ENCODE measurements at places on chromosomes 4 and X.

- no peak for DNase-seq
Observed at GRCh38 chr4:14915018-14915417, 87.3 kb upstream of the CPEB2 start.

DNA sequence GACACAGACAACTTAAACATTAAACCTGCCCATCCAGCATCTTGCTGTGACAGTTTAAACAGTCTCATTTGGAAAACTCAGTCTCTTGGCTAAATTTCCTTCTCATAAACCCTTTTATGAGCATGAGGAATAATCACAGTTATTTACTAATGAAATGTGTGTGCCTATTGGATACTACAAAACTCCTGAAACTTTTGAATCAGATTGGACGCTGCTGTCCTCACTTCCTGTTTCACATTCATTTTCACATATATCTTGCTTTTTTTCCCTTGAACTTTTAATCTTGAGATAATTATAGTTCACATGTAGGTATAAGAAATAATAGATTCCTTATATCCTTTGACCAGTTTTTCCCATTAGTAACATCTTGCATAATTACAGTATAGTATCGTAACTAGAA lies 111.7 kb downstream of the CDKL5 start:
- no peak for DNase-seq

GRCh38 chr4:3016961-3017360 lies 53.6 kb downstream of the GRK4 start:
- DNase-seq = no peak

- no peak for DNase-seq
Observed at GRCh38 chrX:16185725-16186136, 18.4 kb downstream of the MAGEB17 start.

GRCh38 chr4:74292111-74292870 lies 16.0 kb upstream of the EPGN start:
- no peak for DNase-seq

DNA sequence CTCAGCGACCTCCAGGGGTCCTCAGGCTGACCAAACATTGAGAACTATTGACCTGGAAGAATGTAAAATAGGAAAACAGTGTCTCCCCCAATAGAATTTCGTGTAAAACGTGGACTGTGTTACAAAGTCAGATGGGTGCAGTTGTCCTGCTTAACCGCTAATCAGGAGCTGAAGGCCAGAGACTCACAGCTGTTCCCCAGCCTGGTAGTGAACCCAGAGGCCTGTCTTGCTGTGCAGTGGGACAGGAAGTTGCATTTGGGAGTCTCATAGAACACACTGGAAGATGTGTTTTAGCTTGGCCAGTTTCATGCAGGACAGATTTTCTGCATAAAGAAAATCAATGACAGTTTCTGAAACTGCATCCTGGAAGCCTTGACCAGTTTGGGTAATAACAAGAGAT lies 151.5 kb downstream of the PTTG2 start:
- no peak for DNase-seq

DNA sequence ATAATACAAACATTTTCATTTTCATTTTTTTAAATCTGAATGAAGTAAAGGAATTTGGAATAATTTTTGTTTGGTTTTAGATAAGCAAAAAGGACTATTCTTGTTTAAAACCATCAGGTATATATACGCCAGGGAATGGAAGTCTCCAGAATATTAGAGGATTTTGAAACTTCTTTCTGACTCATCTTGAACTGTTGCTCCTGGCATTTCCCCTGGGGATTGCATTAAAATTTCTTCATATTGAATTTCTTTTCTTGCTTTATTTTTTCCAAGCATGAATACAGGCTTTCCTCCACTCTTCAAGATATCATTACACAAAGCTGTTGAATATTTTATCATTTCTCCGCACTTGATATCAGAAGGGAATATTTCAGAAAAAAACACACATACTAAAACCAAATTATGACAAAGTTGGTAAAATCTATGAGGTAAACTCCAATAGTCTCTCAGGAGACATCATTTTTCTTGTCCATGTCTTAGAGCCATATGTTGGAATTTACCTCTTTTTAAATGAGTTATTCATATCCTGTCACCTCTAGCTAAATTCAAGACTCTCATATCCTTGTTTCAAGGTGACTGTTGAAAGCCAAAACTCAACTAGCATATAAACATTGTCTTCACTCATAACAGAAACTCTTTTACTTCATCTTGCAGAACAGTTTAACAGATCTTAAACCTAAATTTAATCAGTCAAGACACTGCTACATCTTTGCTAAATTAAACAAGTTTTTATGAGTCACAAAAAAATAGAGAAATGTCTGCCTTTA lies 20.7 kb upstream of the CSN1S1 start:
- no peak for DNase-seq

DNA sequence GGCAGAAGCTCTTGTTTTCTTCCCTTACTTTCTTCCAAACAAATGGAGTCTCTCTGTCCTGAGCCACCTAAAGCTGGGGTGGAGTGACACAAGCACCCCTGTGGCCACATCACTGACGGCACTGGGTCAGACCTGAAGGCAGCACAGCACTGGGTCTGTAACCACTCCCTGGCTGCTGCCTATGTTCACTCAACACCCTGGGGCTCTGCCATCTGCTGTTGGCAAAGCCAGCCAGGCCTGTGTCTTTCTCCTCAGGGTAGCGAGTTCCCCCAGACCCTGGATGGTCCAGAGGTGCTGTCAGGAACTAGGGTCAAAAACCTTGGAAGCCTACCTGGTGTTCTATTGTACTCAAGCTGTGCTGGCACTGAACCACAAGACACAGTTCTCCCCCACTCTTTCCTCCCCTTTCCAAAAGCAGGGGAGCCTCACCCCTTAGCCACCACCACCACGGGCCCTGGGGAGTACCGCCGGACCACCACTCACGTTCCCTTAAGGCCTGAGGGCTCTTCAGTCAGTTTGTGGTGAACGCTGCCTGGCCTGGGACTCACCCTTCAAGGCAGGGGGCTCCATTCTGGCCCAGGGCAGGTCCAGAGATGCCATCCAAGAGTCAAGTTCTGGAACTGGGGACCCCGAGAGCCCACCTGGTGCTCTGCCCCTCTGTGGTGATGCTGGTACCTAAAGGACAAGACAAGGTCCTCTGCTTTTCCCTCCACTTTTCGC lies 31.5 kb downstream of the TMEM271 start:
- DNase-seq = no peak

GRCh38 chr4:98996056-98996764 lies 689 bp downstream of the METAP1 start:
- peak; percentile 30 for DNase-seq

- DNase-seq = no peak
Observed at GRCh38 chr4:94642561-94642866, 115.2 kb upstream of the BMPR1B start.

- no peak for DNase-seq
Observed at GRCh38 chrX:130171446-130172126, at the start of gene RAB33A. Gene RAB33A (plus strand): TSS chrX:130171962. CDS start chrX:130172063, 101 bp downstream.

GRCh38 chr4:152172146-152172545 lies 363.7 kb downstream of the FBXW7 start:
- no peak for DNase-seq

DNA sequence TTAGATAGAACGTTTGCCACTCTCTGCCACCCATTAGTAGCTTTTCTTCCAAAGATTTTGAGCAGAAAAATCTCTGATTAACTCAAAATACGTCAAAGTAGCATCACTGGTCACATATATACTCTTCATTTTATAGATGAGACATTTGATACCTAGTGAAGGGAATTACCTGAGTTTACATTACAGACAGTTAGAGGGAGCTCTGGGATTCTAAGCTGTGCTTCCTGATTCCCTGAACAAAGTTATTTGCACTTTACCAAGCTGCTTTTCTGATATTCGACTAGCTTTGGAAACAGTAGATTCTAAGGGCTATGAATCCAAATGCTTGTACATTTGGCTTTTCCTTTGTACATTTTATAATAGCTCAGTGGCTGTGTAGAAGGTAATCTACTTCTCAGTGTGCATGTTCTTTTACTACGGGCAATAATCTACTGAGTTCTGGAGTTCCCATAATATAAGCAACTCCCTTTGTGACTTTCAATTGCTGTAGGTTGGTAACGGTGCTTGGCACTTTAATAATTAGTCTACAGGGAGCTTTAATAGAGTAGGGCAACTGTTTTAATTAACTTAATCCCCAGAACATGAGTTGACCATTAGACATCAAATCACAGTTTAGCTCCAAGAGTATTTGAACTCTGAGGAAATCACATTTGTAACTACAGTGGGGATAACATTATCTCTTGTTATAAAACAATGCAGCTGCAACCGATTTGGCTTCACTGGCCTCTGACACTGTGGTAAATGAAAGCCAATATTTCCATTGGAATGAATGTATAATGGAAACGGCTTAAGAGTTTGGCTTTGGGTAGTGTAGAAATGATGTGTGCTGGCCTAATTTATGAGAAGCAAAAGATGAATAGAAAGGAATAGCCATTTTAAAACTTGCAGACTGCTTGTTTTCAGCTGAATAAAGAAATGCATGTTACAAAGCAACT lies 1602.4 kb downstream of the STIM2 start:
- DNase-seq = no peak

DNA sequence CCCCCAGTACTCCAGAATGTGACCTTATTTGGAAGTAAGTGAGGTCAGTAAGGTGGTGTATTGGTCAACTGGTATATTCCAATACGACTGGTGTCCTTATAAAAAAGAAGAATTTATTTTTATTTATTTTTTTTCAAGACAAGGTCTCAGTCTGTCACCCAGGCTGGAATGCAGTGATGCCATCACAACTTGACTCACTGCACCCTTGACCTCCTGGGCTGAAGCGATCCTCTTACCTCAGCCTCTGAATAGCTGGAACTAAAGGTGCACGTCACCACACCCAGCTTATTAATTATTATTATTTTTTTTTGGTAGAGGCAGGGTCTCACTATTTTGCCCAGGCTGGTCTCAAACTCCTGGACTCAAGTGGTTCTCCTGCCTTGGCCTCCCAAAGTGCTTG lies 115.1 kb upstream of the PITX2 start:
- no peak for DNase-seq

DNA sequence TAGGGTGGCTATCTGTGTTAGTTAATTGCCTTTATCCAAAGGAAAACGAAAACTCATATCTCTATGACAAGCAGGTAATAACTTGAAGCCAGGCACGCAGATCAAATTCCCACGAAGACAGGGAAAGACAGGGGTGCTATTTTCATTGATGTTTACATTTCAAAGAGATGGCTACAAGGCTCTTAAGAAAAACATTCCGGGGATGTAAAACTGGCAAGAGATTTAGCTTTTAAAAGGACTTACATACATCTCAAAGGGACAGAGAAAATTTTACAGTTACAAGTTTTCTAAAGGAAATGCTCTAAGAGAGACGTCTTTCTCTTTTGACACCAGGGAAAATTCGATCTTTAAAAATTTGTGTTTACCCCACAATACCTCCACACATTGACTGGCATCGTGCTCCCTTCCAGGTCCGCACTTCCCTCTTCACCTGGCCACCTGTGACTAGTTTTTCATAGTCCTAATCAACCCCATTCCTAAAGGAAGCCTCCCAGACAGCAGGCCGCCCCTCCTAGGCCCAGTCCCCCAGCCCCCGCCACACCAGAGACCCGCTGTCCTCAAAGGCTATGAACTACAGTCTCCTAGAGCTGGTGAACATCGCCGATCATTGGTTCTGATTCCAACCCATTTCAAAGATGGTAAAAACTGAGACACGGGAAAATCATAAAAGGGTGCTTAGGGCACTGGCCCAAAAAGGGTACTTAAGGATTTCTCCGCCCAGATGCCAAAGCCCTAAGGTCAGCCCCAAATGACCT lies 649 bp upstream of the ARAF start:
- no peak for DNase-seq

GRCh38 chr4:8537041-8537461 lies 43.1 kb upstream of the GPR78 start:
- DNase-seq = peak; percentile 78

DNA sequence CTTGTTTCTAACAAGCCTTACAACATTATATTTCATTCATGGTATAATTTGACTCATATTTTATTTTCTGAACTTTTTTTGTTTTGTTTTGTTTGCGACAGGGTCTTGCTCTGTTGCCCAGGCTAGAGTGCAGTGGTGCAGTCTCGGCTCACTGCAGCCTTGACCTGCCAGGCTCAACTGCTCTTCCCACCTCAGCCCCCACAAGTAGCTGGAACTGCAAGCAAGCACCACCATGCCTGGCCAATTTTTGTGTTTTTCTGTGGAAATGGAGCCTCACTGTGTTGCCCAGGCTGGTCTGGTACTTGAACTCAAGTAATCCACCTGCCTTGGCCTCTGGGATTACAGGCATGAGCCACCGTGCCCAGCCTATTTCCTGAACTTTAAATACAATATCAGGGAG lies 42.5 kb downstream of the GRID2 start:
- no peak for DNase-seq

DNA sequence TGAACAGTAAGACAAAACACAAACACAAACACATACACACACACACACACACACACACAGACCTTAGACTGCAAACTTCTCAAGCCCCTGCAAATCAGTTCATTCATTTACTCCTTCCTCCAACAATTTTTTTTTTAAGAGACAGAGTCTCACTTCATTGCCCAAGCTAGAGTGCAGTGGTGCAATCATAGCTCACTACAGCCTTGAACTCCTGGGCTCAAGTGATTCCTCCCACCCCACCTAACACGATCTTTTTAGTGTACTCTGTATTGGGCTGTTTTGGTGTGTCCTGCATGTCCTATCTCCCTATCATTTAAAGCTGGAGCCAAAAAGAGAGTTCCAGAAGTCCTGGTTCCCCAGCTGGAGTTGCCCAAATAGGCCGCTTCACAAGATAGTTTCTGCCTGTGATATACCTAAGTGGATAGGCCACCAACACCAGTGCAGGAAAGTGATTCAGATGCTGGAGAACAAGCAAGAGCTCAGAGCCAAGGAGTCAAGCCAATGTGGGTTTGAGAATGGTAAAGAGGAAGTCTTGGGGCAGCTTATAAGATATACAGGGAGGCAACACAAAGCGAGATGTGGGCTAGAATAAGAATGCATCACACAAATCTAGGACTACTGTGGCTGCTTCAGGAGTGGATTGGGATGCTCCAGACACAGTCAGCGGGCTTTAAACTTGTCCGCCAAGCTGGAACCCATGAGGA lies 85.4 kb upstream of the RAPGEF2 start:
- DNase-seq = no peak

- no peak for DNase-seq
Observed at GRCh38 chr4:6095897-6096296, 77.7 kb upstream of the C4orf50 start.

DNA sequence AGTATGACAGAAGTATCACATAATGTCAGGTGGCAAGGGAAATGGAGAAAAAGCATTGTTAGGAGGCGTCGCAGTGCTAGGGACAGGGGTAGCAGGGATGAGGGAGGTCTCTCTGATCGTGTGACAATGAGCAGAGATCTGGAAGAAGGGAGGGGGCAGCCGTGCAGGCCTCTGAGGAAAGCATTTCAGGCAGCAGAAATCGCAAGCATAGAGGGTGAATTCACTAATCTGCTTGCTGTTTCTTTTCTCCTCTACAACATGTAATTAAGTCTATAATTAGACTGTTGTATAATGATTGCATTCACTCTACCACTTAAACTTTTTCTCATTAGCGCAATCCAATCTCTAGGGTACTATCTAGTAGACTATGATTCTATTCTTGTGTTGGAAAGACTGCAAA lies 9.1 kb downstream of the CYP4V2 start:
- no peak for DNase-seq

All from NCI-H2029 (cell line).